BJ (cell line): ENCODE measurements at places on chromosomes 6 and 20.

DNA sequence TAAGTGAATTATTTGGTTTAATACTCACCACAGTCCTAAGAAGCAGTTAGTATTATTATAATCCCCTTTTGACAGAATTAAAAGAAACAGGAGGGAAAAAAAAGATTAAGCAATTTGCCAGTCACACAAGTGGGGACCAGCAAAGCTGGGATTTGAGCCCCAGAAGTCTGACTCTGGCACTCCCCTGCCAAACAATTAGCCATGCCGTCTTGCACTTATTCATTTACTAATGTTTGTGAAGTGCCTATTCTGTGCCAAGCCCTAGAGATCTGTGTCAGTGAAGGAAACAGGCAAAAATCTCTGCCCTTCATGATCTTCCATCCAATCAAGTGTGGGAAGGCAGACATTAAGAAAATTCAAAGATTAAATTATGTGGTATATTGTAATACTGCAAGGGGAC is 126.0 kb upstream of the TOP1 start:
- DNase-seq = no peak

DNA sequence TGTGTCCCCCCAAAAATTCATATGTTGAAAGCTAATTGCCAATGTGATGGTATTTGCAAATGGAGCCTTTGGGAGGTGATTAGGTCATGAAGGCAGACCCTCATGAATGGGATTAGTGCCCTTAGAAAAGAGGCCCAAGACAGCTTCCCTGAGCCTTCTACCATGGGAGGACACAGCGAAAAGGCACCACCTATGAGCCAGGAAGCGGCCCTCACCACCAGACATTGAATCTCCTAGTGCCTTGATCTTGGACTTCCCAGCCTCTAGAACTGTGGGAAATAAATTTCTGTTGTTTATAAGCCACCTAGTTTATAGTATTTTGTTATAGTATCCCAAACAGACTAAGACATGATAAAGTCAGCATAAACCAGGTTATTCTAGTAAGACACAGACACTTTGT is 18.9 kb downstream of the EDN1 start:
- no peak for DNase-seq

- no peak for DNase-seq
Measured at GRCh38 chr20:58875111-58875510, 22.6 kb downstream of the GNAS start.

GRCh38 chr6:54441687-54442248 is 133.5 kb downstream of the TINAG start:
- no peak for DNase-seq

DNA sequence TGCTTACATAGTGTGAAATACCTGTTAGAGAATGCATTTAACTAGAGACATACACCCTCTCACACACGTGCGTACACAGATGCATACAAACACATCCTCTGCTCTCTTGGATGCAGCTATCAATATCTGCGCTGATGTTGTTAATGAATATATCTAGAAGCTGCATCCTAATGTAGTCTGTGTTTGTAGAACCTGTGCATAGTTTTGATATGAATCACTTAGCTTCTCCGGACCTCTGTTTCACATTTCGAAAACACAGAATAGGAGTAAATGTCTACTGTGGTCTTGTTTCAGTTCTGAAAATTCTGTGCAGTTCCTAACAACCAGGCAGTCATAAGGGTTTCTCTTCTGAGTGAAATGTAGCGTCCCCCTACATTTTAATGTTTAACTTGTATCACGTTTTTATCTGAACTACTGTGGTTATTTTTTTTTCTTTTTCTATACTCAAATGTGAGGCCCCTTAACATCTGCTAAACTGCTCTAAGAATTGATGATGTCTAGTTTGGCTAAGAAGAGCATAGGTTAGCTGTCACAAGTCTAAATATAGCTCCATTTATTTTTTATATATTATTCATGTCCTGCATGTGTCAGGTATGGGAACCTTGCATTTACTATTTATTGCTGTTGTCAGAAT is 254.5 kb downstream of the TMEM242 start:
- DNase-seq = no peak

DNA sequence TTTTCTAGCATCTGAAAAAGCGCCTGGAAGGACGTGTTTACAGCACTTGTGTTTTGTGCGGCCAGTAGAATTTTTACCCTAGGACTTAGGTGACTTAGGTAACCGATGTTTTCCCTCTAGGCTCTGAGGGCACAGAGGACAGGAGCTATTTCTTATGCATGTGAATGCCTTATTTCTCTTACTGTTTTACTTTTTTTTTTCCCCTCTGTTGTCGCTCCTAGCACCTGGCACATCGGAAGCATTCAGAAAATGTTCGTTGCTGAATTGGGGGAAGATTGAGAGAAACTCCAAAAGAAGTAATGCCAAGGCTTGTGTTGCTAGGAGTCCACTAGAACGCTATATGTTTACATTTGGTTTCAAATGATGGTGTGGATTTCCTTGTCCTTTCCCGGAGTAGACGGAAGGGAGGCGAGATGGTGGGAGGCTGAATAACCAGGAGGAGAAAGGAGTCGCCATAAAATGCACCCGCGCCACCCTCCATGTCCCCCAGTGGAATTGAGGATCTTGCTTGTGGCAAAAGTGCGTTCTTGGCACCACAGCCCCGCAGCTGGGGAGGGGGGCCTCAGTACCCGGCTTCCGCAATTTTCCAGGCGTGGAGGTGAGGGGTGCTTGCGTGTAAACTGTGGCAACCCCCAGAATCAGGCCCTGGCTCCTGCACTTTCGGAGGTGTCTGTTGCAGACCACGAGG is 6.9 kb downstream of the OLIG3 start:
- DNase-seq = no peak

GRCh38 chr20:63151554-63152321 is 64.2 kb downstream of the YTHDF1 start:
- DNase-seq = no peak

- DNase-seq = no peak
Measured at GRCh38 chr6:110387986-110388385, 27.4 kb downstream of the DDO start.

GRCh38 chr6:346386-347030 is 45.0 kb upstream of the IRF4 start:
- no peak for DNase-seq

DNA sequence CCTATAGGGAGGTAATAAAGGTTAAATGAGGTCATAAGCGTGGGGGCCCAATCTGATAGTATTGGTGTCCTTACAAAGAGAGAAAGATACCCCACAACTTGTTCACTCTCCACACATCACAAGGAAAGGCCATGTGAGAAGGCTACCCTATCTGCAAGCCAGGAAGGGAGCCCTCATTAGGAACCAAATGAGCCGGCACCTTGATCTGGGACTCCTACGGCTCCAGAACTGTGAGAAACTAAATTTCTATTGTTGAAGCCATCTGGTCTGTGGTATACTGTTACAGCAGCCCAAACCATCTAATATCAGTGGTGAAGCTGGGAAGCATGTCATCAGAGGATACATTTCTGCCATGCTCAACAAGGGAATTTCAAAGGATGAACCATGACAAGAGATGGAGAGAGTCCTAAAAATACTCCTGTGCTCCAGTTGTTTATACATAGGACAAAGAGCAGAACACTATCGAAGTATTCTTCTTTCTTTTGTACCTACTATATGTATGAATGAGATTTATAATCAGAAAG is 10.4 kb downstream of the COX7A2 start:
- no peak for DNase-seq

DNA sequence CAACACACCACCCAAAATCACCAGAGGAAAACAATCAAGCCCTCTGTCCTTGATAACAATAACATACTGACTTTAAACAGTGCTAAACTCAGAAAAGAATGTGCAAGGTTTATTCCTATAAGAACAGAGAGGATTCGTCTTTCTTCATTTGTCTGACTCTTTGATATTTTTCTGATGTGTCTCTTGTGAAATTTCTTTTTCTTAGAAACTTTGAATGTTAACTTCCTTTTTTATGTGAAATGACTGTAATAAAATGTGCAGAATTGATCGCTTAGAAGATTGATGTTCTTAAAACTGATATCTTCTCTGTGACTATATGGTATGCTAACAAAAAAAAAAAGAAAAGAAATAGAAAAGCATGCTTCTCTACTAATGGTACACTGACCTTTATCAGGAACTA is 947.4 kb upstream of the CITED2 start:
- no peak for DNase-seq

DNA sequence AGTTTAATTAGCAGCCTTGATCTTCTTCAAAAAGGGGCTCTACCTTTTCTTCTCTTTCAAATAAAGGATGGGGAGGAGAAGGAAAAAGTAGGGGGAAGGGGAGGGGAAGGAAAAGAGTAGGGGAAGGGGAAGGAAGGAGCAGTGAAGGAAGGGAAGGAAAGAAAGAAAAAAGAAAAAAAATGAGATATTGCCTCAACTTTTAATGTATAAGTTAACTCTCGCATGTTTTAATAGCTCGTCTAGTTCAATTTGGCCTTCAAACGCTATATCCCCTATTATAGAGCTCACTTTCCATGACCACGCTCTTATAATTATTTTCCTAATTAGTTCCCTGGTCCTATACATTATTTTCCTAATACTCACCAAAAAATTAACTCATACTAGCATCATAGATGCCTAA is 11.9 kb upstream of the RIPOR2 start:
- no peak for DNase-seq

- DNase-seq = no peak
Measured at GRCh38 chr6:44297063-44298038, 15.8 kb downstream of the AARS2 start.

DNA sequence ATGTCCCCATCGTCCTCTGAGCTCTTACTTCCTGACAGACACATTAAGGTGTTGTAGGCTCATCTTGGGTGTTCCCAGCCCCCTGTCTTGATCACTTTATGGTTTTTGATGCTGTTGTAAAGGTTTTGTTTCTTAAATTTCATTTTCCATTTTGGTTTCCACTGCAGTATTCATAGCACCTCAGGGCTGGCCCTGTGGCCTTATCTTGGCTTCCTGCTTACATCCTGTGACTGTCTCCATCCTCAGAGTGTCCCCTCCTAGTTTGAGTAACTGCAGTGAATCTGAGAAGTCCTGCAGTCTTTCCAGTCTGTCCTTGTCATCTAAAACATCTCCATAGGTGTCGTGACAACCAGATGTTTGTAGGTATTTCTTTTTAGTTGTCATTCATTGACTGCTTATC is 50.9 kb downstream of the JARID2 start:
- DNase-seq = no peak

DNA sequence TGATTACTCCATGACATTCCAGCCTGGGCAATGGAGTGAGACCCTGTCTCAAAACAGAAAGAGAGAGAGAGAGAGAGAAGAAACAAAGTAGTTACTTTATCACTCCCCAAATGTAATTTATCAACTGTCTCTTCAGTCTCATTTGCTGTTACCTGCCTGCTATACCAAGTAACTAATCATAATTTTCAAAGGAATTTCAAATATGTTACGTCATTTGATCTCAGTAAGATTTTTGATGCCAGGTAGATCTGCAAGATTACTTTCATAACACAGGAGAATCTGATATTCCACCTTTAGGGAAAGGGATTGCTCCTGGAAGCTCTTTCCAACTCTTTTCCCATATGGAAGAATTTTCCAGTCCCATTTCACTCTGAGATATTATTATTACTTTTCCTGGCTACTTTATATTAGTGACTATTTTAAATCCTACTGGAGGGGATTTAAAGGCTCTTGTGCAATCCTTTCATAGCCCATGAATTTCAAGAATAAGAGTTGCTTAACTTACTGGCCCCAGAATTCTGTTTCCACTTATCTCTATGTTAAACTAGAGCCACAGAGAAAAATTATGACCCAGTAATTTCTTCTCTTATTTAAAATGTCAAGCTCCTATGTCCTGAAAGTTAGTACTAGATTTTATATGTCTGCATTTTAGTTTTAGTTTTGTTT is 390.2 kb upstream of the FLRT3 start:
- DNase-seq = no peak

DNA sequence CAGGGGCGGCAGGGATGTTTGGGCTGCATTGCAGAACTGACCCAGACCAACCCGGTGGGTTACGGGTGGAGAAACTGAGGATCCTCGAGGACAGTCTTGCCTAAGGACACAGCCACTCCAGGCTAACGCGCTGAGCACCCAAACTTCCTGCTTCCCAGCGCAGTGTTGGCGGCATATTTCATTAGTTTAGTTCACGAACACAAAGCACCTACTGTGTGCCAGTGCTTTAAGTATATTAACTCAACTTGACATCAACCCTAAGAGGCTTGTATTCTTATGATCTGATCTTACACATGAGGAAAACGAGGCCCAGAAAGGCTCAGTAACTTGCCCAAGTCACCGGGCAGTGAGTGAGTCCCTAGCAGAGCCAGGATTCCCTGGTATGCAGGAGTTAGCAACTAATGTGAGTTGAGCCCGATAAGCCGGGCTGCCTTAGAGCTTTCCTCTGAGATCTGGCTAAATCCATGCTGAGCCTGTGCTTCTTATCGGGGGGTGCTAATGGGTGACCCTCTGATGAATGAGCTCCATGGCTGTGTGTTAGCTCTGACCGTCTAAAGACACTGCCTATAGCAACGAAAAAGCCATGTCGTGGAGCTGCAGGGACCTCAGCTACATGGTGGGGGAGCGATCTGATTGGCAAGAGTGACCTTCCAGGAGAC is 92.7 kb downstream of the CD40 start:
- DNase-seq = no peak

DNA sequence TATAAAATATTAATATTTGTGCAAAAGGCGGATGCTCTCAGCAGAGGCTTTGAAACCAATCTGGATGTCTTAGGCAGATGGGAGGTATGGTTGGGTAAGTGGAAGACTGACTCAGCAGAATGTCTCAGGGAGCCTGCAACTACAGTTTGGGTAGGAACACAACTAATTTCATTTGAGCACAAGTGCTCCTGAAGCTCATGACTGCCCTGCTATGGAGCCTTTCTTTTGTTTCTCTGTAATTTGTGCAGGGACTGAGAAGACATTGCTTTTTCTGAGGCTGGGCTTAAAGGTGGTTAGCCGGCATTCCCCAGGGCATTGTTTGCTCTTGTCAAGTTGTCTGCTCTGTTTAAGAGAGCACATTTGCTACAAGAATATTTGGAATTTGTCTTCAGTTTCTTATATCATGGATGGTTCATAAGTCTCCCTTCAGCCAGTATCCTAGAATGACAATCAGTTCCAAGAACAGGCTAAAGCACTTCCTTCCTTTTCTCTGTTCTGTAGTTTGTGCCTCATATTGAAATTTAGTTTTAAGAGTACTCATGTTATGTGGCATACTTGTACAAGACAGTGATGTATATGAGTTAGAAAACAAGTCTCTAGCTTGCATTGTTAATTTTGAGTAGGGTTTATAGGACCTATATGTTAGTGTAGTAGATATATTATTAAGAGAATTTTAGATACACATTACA is 208.3 kb downstream of the ZFAND3 start:
- DNase-seq = no peak

GRCh38 chr6:22476811-22477390 is 92.5 kb upstream of the HDGFL1 start:
- DNase-seq = peak; percentile 55

- no peak for DNase-seq
Measured at GRCh38 chr6:146315381-146316174, 228.1 kb upstream of the RAB32 start.

DNA sequence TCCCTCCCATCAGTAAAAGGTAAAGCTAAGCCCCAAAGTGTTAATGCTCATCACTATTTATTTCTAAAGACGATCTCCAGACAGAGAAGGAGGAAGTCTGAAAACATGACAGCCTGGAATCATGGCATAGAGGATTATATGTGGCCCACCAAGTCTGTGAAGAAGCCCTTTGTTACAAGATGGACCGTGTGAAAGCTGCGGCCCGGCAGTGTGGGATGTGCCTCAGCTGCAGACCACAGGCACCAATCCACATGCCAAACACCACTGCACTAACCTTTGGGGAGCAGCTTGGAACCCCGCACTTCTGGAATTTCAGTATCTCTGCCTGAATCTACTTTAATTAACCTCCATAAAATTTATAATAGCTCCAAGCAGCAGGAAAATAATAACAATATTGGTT is 90.4 kb downstream of the SLC23A2 start:
- no peak for DNase-seq

GRCh38 chr6:40791004-40791403 is 203.8 kb upstream of the LRFN2 start:
- DNase-seq = no peak
